Activated naive CD8-positive, alpha-beta T cell treated with anti-CD3 and anti-CD28 coated beads for 36 hours (primary cell): ENCODE measurements at places on chromosomes 13 and 19.
A peak's percentile ranks its signal among the peaks of the same experiment; 100 is the strongest.

DNA sequence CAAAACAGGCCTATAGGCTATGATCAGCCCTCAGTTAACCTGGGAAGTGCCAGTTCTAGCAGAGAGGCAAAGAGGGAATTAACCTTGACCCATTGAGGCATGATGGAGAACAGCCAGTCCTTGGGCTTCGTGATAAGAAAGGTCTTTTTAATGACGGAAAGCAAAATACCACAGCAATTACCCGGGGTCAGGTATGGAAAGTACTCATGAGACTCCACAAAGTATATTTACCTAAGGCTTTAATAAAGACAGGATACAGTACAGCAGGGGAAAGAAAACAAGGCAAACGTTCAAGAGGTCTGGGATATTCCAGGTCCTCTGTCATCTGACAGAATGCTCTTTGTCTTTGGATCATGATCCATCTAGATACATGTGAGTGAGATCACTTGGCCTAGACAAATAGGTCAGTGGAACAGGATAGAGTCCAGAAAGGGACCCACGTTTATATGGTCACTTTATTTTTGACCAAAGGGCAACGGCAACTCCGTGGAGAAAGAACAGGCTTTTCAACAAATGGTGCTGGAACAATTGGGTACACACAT is 52.2 kb downstream of the WDFY2 start:
- no peak for DNase-seq

DNA sequence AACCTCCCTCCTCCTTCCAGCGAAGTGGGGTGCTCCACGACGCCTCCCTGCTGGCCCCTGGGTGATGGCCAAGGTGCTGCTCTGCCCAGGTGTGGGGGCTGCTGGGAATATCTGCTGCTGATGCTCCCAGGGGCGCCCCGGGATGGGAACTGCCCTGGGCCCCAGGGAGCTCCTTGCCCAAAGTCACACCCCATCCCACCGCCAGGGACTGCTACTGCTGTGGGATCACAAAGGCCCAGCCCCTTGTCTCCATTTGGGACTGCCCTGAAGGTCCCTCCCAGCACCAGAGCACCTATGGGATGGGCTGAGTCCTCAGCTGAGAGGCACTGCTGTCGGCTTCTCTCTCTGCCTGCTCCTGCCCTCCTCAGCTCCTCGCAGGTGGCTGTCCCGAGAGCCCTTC is 19.0 kb downstream of the CHST8 start:
- DNase-seq = no peak

- peak; percentile 56 for DNase-seq
These were observed 3.5 kb downstream of the KLF2 start for GRCh38 chr19:16327911-16328823.

DNA sequence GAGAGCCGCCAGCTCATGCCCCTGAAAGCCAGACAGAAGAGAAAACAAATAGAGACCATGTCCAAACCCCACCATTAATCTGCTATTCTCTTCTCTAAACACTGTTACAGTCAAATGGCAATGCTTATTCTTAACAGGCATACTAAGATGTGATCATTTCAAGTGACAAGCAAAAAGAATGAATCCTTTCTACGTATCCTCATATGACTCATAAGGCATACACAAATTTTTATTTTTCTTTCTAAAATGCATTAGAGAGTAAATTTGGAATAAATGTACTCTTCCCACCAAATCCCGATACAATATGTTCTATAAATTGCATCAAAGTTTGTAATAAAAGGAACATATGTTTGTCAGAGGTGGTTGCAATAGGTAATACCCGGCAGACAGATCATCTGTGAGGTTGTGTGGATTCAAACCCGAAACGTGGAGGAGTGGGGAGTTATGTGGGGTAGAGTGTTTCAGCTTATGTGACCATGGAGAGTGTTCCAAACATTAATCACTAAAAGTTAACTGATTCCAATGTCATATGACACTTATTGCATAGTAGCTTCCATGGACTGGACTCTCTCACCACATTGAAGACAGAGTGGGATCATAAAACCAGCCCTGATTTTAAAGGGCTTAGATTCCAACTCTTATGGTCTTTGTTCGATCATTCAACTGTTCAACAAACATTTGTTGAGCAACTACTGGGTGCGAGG is 213.1 kb downstream of the DCLK1 start:
- DNase-seq = no peak
